ENCODE measurements at places on chromosomes 3 and 15. TPM values are rescaled to one million over a fixed set of nuclear protein-coding genes. Genes with fewer than 3 reads are reported as not detected.

Gene DNAJC17
- 53.8 TPM for total RNA-seq

Gene ISY1
- 73.8 TPM for total RNA-seq

Gene MELTF
- total RNA-seq = 8.8 TPM

Gene GOLGA8S
- 0.07 TPM for total RNA-seq

Gene CHP1
- 47.8 TPM for total RNA-seq

Gene ACKR2
- total RNA-seq = 0.69 TPM

Gene XYLB
- total RNA-seq = 11.6 TPM

Gene HERC2
- total RNA-seq = 47.0 TPM

Data from activated CD4-positive, alpha-beta T cell treated with anti-CD3 and anti-CD28 coated beads, Interleukin-2, amount 10 ng/mL, durations not matched to agents 24 days and 14 days (primary cell).